HS-27A (cell line): ENCODE measurements at places on chromosomes 5 and 9.
A peak's percentile ranks its signal among the peaks of the same experiment; 100 is the strongest.

- no peak for DNase-seq
Measured at GRCh38 chr5:74166064-74166463, 474.5 kb downstream of the ENC1 start.

- no peak for DNase-seq
Measured at GRCh38 chr9:19665146-19665863, 123.5 kb downstream of the SLC24A2 start.

GRCh38 chr9:73647560-73647959 lies 495.9 kb downstream of the ANXA1 start:
- no peak for DNase-seq

- DNase-seq: no peak
Measured at GRCh38 chr5:174741352-174741751, 17.0 kb downstream of the MSX2 start.

- no peak for DNase-seq
Measured at GRCh38 chr5:6446042-6446441, 2.6 kb upstream of the UBE2QL1 start.

- no peak for DNase-seq
Measured at GRCh38 chr9:5488221-5489008, 21.9 kb upstream of the PDCD1LG2 start.

GRCh38 chr5:163540696-163541095 lies 35.3 kb downstream of the MAT2B start:
- DNase-seq: no peak

DNA sequence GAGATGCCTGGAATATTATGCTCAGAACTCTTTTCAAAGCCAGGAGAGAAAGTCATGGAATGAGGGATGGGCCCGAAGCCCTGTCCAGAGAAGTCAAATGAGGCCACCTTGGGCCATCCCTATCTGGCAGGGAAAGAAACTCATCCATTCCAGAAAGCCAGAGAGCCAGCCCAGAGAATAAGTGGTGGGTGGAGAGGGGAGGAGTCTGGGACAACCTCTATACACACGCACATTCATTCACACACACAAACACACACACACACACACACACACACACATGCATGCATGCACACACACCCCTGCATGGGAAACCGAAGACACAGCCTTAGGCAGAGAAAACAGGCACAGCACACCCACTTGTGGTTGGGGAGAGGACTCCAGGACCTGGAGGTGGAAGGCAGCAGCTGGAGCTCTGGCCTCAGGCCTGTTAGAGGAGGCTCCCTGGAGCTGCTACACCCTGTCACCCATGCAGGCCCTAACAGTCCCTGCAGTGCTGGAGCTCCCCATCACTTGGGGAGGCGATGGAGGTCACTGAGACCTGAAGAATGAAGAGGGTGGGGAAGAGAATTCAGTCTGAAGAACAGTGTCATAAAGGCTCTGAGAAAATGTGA lies 38.0 kb downstream of the TGFBI start:
- no peak for DNase-seq

DNA sequence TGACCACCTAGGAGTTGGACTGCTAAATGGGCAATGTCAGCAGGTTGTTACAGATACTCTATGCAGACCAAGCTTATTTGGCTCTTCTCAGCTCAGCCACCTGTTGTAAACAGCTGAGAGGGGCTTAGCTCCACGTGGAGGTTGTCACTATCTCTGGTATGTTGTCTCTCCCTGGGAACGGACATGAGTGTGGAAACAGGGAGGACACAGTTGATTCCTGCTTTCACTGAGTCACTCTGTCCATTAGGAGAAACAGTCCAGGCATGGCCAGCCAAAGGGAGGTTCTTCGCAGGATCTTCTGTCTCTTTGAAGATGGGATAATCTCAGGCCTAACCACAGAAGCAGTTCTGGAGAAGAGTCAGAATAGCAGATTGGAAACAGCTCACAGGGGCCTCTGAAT lies 121.2 kb downstream of the PALM2AKAP2 start:
- DNase-seq: no peak

GRCh38 chr5:159826351-159827214 lies 89.7 kb upstream of the ADRA1B start:
- no peak for DNase-seq

DNA sequence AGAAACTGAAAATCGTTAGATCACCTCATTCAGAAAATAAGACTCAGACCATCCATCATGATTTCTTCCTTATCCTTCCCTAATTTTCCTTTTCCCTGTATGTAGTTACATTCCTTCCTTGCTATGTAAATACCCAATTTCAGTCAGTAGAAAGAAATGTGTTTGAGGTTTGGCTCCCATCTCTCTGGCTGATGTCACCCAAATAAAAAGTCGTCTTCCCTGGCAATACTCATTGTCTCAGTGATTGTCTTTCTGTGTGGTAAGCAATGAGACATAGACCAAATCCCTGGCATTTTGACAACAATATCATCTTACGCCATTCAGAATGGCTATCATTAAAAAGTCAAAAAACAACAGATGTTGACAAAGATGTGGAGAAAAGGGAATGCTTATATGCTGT lies 303.9 kb upstream of the EDIL3 start:
- DNase-seq: peak; percentile 74

DNA sequence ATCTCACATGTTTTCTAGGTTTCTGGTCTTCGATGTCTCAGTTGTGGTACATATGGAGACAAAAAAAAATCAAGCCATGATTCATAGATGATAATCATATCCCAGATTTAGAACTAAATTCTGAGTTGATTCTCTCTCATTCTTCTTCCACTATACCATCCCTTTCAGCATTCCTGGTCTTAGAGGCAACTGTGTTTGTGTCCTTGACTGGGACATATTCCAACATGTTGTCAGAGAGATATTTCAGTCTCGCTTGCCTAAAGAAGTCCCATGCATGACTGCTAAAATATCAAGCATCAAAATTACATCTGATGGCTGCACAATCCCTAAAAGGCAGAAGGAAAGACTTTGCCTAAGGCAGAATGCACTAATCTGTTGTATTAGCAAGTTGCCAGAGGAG lies 236.6 kb downstream of the PSAT1 start:
- DNase-seq: no peak

DNA sequence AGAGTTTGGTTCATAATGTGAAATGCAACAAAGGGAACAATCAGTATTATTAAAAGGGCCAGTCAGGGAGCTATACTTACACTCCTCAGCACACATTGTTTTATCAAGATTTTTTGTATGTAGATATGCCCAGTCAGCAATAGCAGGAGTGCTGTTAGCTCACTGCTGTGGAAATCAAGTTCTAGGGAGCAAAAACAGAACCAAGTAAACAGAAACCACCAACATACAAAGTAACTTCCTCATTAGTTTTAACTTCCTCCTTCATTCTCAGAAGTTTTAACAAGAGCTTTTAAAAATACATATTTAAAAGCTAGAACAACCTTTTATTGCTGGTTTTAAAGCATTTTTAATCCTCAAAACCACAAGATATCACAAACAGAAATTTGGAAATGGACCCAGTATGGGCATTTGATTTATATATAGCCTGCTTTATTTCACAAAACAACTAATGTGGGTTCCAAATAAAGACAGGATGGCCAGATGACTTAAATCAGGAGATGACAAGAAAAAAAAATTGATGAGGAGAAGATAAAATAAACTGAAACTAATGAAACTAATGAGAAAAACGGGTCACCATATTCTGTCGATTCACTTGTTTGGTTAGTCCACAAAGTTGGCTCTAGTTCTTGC lies 178.5 kb downstream of the ADAMTS12 start:
- DNase-seq: no peak

- no peak for DNase-seq
Measured at GRCh38 chr5:78295035-78295961, 800 bp upstream of the AP3B1 start.

GRCh38 chr5:56605231-56605630 lies 210.1 kb upstream of the MAP3K1 start:
- no peak for DNase-seq

DNA sequence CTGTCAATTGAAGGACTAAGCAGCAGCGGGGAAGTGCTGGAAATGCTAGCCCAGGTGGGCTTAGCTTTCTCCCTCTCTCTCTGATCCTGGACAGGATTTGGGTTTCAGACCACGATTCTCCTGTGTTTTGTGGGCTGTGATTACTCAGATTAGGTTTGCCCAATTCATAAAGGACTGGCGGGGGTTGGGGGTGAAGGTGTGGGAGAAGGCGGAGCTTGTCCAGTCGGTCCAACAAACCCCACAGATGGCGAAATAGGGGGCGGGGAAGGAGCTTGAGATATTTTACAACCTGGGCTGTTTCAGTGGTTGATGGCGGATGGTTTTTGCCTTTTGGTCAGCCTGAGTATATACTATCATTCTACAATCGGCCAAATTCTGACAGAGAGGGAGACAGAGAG lies 35.2 kb downstream of the PCDHAC2 start:
- DNase-seq: no peak

GRCh38 chr5:149227168-149227826 lies 44.4 kb upstream of the AFAP1L1 start:
- no peak for DNase-seq

DNA sequence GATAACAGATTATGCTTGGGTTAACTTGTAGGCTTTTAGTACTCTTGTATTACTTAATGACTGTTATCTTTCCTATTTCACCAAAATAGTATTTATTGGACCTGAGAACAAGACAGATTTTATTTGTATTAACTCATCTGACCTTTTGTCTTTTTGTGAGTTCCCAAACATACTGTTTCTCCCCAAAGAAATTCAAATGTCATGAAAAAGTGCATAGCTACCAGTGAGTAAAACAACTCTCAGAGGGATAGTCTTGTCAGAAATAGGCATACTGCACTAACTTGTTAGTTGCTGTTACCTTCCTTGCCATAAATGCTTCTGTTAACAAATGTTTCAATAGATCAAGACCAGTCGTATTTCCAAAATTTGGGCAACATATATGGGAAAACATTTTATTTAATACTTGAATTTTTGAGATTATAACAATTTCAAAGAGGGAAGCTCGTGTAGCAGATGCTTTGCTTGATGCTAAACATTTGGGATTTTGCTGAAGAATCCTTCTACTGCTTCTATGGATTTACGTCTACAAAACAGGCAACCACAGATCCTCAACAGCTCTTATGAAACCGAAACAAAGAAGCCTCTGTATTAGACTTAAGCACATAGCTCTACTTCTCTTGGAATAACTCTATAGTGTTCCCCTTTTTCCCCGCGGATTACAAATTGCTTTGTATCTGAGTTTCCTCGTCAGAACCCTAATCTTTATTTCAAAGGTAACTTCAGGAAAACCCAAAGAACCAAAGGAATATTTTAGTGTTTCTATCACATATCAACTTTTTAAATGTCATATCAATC lies 248.8 kb downstream of the MCTP1 start:
- DNase-seq: no peak

- no peak for DNase-seq
Measured at GRCh38 chr5:172545291-172545801, 91.0 kb upstream of the SH3PXD2B start.

DNA sequence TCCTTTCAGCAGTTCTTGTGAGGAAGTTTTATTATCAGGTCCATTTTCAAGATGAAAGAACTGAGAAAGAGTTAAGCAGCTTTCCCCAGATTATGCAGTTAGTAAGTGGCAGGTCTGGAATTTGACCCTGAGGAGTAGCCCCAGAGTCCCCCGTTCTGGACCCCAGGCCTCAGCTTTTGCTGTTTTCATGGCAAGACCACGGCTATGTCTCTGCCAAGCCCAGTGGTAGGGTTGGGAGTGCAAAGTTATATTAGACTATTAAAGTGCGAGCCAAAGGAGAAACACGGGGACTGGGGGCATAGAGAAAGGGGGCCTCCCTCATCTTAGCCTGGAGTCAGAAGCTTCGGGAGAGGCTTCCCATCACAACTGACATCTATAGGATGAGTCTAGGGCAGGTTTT lies 19.3 kb upstream of the ORM1 start:
- no peak for DNase-seq

DNA sequence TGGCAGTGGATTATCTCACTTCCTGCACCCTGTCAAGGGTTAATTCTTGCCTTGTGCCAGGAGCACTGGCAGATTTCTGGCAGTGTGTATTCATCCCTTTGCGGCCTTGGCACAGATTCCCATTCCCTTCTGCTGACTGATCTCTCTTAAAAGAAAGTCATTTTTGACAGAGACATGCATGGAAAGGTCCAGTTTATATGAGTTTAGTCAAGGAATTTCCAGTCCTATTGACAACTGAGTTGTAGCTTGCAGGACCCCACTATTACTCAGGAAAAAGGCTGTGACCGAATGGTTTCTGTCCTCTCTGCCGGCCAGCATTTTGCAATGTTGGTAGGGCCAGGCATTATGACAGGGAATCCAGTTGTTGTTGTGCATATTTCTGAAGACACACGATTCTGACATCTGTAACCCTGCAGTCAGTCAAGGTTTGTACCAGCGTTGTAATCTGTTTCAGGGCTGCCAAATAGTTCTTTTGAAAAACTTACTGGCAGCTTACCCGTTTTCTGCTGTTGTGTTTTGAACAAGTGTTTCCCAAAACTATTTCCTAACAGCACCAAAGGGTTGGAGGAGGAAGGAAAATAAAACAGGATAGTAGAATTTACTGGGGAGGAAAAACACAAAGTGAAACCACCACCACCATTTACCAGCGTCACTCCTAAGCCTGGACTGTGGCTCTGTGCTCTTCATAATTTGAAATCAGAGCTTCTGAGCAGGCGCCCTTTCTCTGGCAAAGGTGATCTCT lies 243.4 kb upstream of the KLF4 start:
- DNase-seq: peak; percentile 62

DNA sequence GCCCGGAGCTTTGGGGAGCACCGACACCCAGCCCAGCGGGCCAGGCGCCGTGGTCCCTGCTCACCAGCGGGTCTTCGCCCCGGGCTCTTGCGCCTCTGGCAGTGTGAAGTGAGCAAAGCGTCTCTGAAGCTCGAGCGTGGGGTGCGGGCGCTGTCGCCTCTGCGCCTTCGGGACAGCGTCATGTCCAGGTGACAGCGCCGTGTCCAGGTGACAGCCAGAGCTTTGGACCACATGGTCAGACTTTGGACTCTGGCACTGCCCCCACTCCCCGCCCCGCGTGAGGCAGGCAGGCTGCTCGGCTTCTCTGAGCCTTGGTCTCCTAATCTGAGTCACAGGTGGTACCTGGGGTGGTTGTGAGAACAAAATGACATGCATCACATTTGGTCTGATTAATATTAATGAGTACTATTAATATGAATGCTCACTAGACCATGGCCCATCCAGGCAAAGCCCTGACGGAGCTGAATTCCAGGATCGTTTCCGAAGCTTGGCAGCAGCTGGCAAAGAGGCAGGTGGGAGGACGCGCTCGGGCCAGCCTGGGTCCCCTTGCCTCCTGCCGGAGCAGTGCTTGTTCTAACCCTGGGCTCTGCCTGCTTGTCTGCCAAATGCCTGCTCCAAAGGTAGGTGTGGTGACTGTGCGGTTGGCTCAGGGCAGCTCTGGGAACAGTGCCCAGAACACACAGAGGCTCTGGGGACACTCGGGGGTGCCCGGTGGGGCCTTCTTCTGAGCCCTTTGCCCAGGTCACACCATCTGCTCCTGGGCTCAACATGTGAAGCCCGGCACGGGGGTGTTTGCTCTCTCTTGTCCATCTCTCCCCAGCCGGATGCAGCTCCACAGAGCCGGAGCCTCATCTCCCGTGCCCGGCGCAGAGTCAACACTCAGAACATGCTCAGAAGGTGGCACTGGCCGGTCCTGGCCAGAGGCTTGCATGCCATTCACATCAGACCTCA lies 157.1 kb downstream of the OLFM1 start:
- no peak for DNase-seq
